ENCODE measurements at places on chromosomes 4 and X.

DNA sequence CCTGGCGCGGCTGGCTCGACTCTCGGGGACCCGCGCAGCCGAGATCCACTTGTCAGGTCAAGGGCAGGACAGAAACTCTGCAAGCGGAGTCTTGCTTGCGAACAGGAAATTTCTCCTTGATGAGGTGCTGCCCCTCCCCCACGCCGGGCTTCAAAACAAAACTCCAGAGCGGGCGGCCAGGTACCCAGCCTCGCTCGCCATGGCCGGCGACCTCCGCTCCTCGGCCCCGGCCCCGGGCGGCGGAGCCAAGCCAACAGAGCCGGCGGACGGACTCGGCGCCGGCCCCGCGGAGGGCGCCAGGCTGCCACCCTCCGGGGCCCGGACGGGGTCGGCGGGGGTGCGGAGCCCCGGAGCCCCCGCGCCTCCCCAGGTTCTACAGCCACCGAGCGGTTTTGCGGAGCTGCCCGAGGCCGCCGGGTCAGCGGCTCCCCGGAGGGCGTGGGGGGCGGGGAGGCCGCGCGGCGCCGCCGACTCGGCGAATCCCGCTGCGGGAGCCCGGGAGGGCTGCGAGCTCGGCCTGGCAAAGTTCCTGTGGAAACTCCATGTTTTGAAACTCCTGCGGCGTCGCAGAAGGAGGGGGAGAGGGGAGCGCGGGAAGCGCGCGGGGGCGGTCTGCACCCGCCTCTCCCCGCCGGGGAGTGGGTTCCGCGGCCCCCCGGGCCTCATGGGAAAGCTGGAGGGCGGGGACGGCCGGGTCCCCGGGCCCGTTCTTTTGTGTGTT, 11.7 kb upstream of the BCOR start:
- DNase-seq = peak; percentile 61

- DNase-seq = no peak
Observed at GRCh38 chrX:2928191-2928582, 952 bp downstream of the ARSD start.

DNA sequence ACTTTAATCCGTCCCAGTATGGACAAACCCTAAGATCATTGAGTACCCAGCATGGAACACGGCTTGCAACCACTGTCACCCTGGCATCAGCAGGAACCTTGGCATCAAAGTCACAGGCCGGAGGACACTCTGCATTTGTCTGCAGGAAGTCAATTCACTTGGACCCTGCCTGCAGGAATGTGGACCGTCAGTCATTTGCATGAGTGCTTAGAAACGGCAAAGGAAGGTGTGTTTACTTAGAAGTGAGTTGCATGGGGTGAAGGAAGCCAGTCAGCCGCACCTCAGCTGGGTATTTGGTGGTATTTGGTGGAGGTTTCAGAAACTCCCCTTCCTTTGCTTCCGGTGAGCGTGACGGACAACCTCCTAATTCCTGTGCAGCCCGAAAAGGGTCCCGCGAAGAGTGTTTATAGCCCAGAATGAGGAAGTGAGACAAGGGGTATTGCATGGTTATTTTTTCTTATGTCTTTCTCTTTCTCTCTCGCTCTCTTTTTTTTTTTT, 15.5 kb downstream of the P2RY8 start:
- DNase-seq = no peak

DNA sequence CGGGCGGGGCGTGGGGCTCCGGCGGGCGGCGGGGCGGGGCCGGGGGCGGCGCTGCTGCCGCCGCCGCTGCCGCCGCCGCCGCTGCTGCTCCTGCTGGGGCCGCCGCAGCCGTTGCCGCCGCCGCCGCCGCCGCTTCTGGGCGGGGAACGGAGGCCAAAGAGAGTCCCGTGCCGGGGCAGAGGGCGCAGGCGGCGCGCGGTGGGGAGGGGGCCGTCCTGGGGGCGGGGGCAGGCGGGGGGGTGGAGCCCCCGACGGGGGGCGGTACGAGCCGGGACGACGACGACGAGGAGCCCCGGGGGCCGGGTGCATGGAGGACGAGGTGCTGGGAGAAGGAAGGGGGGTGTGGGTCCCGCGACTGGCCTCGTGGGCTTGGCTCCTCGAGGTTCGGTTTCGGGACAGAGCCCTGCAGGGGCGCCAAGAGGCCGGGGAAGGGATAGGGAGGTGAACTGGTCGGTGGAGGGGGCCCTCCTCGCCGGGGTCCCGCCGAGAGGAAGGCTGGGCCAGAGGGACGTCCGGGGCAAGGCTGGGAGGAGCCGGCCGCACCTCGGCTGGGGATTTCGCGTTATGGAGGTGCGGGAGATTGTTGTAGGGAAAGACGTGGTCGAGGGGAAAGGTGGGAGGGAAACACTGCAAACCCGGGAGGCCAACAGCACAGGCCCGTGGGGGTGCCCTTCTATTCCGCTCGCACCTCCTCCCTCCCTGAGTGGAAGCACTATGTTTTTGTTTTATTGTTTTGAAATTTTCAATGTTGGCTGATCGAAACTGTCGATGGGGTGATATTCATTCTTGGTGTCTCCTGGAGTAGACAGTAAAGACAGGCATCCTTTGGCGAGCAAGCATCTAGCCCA, 1.9 kb downstream of the BCORL1 start:
- peak; percentile 24 for DNase-seq

- DNase-seq = no peak
Observed at GRCh38 chr4:157564218-157564617, 343.7 kb downstream of the GRIA2 start.

- DNase-seq = no peak
Observed at GRCh38 chrX:153763298-153763932, 634 bp upstream of the PLXNB3 start.

- DNase-seq = no peak
Observed at GRCh38 chrX:2533424-2533823, 32.6 kb upstream of the DHRSX start.

DNA sequence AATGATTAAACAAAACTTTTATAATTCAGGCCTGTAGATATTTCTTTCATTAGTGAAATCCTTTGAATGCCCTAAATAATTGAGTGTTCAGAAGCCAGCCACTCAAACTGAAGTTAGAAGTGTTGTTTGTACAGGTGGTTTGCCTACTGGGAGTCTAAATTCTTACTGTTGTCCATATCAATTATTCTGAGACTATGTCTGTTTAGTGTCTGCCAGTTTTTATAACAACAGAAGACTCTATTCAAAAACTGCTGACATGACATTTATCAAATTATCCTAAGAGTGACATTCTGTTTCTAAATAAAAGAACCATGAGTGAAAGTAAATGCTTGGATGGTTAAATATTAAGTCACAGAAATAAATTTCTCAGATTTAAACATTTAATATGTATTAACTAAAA, 375.1 kb downstream of the FAT4 start:
- DNase-seq = no peak

DNA sequence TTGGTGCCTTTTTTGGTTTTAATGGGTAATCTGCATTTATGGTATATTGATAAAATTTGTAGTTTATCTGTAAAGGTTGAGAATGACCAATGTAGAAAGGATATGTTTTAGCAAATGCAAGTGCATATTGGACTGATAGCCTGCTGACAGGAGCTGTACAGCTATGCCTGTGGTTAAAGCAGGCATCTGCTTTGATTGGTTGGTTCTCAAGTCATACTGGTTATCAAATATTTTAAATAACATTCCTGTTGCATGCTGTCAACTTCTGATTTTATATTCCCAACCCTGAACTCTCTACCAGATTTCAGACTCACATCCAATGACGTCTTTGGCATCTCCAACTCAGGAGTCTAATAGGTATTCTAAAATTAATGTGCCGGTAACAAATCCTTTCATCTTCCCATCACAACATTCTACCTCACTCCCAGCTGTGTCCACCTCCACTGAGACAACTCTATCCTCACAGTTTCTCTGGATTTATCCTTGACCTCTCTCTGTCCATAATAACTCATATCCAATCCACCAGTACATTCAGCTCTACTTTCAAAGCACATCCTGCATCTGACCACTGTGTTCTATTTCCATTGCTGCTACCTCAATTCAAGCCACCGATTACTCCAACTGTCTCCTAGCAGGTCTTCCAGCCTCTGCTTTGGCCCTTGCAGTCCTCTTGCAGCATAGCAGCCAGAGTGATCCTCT, 125.7 kb downstream of the CAMK2D start:
- no peak for DNase-seq
